ENCODE measurements at places on chromosomes 1 and 21.

DNA sequence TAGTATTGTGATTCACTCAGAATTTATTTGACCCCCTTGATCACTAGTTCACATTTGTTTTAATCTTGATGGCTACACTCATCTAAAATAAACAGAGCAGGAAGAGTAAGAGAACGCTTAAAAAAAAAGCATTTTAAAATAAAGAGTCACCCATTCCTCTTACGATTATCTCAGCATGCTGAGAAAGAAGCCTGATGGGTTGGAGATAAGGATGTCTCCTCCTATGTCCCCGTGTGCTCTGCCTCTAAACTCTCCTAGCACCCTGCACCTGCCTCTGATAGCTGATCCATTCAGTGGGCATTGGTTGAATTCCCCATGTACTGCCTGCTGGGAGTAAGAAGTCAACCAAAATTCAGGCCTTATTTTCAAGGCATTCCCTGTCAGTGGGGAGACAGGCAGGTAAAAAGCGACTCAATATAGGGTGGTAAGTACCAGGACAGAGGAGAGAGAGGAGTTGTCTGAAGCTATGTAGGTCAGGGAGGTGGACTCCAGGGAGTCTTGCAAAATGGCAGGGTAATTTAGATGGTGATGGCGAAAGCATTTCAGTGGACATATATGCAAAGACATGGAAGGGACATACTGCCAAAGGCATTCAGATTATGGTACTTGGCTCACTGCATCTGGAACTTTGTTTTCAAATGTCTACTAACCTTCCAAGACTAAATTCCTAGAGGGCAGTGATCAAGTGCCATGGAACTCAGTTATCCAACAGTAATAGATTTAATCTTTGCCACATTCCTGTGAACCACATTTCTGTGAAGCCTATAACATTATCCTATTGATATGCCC is 18.4 kb downstream of the ELAVL4 start:
- DNase-seq = no peak

DNA sequence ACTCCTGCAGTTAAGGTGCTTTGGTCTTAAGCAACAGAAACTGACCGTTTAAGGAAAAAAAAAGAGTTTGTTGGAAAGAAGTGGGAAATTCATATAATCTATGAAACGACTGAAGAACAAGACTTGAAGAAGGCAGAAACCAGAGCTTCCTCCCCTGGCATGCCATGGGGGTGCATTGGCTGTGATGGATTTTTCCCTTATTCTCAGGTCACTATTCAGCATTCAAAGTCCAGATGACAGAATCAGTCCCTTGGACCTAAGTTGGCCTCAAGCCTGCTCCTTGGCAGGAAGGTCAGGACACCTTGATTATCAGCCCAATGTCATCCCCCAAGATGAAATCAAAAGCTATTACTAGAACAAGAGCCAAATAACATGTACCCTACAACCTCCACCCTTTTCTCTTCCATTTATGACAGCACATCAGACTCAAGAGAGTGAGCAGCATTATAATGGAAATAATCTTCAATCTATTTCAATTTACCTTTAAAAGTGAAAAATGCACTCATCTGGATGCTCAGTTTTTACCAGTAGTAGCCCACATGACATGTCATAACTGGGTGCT is 15.8 kb upstream of the TMEM9 start:
- no peak for DNase-seq

DNA sequence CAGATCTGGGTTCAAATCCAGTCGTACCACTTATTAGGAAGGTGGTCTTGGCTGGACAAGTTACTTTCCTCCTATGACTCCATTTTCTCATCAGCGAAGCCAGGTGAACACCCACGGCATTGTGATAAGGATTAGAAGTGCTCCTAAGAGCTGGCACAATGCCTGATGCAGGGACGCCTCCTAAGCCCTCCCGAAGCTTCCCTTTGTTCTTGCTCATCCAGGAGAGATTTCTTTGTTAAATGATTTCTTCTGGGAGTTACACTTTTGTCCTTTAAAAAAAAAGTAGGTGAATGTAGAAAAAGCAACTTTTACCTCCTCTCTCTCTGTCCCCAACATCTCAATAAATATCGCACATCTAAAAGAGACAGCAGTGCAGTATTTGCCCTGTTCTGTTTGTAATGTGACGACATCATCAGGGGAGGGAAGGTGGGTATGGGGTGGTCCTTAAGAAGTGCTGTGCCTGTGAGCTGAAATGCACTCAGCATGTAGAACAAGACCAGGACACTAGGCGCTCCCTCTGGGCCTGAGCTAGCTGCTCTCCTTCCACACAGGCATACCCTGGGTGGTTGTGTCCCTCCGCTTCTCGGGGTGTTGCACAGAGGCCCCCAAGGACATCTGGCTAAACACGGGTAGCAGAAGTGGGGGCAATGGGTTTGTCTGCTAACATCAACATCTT is 43.9 kb downstream of the SUSD4 start:
- no peak for DNase-seq

GRCh38 chr1:66413136-66413837 is 120.7 kb upstream of the SGIP1 start:
- DNase-seq = no peak

DNA sequence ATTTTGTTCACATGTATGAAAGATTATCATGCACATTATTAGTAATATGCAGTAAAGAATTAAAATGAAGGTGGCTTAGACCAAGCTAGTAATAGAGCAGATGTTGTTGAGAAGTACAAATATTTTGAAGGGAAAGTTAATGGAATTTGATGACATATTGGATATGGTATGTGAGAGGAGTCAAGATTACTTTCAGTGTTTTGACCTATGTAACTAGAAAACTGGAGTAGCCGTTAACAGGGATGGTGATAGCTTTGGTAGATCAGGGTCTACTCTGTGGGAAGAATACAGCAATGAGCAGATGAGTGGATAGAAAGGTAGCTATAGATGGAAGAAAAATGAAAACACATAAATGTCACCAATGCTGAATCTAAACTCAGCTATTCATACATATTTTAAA is 163.2 kb upstream of the LRRC7 start:
- no peak for DNase-seq

Measured in urothelium cell line (cell line).